ENCODE measurements at places on chromosomes 4 and X.

DNA sequence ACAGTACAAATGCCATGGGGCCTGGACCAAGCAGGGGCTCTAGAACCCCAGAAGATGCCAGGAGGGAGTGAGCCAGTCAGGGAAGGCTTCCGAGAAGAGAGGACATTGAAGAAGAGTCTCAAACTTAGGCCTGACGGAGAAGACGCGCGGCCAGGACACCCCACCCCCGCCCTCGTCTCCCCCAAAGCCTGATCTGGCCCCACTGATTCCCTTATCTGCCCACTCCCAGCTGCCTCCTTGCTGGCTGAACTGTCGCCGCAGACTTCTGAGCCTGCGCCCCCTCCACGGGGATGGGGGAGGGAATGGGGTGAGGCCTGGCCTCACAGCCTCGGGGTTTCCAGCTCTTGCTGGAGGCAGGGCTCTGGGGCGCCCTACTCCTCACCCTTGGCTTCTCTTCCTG, 3.6 kb upstream of the GATA1 start:
- no peak for DNase-seq

DNA sequence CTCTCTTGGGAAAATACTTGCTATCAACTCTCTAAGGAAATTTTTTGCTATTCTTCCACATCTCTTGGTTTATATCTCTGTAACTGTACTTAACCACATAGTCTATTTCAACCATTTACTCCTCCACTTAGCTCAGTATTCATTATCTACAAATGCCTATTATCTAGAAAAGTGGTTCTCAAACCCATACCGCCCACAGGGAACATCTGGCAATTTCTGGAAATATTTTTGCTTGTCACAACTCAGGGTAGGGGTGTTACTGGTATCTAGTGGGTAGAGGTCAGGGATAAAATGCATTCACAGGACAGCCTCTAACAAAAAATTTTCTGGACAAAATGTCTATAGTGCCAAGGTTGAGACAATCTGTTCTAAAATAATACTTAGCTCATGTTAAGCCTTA, 14.4 kb downstream of the ATRX start:
- DNase-seq: no peak

GRCh38 chrX:107715331-107716117, 60.1 kb downstream of the TSC22D3 start:
- DNase-seq: no peak

- no peak for DNase-seq
Observed at GRCh38 chr4:125732632-125733031, 417.9 kb downstream of the FAT4 start.

DNA sequence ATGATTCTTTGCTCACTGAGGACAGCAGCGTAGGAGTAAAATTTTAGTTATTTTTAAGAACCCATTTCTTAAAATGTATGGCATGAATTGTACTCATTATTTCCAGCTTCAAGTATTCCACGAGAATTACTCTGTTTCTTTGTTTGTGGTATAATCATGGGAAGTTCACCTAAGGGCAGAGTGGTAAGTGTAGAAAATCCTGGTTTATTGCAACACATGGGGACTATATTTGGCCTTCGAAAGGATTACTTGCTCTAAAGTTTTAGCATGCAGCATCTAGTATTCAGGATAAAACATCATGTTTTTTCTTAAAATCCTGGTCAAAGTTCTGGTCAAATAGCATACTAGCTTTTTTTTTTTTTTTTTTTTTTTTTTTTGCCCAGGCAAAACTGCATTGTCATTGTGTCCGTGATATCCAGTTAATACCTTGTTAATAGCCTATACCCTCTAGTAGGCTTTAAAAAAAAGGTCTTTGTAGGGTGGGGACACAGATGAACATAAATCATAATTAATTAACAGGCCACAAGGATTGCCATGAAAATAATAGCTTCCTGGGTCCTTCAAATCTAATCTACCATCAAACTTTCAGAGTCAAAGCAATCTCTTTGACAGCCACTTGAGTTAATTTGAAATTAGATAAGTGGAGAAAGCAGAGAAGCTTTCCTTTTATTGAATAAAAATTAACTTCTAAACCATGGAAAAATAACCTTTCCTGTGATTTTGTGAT, 44.6 kb upstream of the VEGFC start:
- DNase-seq: no peak

DNA sequence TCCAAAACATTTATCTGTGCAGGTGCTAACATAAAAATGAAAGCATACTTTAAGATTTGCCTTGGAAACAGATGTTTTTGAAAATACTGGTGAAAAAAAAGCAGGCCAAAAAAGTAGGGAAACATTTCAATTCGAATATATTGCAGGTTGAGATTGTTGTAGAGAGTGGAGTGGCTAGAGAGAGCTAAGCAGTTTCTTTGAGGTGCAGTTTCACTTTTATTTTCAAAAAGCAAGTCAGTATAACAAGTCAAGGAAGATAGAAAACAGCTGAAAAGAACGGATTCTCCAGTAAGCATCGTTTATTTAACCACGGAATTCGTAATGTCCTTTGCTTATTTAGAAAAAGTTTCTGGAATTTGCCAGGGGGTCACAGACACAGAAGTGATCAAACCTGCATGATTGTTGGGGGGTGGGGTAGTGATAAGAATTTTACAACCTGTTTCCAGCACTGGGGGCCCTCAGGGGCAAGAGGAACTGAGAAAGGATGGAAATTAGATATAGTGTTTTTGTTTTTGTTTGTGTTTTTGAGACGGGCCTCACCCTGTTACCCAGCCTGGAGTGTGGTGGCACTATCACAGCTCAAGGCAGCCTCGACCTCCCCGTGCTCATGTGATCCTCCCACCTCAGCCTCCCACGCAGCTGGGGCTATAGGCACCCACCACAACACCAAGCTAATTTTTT, 175.0 kb downstream of the TENM3 start:
- no peak for DNase-seq

- DNase-seq: no peak
Observed at GRCh38 chr4:48670587-48670986, 109.5 kb downstream of the FRYL start.

DNA sequence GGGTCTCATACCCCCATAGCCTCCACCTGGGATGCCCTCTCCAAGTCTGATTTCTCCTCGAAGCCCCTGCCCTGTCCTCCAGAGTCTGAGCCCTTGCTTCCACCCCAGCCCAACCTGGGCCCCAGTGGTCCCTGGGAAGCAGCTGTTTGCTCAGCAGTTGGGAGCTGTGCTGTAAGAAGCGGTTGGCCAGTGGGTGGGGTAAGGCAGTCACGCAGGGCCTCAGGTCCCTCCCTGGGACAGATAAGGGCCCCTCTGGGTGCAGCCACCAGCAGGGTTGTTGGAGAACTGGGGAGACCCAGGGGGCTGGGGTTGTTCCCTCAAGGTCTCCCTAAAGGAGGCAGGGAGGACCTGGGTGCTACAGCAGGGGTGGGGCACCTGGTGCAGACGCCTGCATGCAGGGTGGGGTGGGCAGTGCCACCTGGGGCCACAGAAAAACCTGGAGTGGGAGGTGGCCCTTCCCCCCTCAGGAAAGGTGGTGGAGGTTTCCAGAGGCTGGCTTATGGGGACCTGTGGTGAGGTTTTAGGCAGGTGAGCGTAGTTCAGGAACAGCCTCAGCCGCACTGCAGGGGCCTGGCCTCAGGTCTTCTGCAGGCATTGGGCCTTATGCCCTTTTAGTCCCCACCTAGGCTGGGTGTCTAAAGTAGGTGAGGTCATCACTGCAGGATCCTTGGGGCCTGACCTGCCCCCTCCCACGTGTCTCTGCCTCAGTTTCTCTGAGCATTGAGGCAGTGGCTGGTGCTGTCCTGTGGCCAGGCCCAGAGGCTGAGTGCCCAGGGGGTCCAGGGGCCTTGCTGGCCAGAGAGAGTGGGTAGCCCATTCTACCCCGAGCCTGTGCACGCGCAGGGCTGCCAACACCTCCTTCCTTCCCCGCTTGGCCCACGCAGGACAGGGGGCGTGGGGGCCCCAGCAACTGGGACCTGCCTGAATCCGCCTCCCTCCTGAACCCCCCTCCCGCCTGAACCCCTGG, 3.1 kb upstream of the SLC26A1 start:
- no peak for DNase-seq
